ENCODE measurements at places on chromosomes 13 and 19.

GRCh38 chr13:32093006-32093405 is 61.4 kb downstream of the FRY start:
- DNase-seq = no peak

DNA sequence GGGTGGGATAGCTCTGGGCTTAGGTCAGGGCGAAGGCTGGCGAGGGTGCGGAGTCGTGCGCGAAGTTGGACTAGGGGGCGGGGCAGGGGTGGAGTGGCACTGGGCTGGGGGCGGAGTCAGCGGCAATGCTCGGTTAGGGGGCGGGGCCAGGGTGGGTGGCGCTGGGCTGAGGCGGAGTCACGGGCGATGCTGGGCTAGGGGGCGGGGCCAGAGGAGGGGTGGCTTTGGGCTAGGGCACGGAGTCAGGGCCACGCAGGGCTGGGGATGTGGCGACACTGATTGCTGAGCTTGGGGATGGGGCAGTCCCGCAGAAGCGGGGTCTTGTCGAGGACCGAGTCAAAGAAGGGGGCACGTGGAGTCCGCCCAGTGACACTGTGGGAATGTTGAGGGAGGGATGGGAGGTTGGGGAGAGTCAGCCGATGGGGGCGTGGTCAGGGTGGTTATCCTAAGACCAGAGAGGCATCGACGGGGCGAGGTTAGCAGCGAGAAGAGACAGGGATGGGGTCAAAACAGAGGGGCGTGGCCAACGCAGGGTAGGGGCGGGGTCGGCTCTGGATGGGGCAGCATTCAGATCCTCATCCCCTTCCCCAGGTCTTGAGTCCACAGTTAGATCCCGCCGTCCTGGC is 8.7 kb downstream of the HOMER3 start:
- DNase-seq = peak; percentile 84

DNA sequence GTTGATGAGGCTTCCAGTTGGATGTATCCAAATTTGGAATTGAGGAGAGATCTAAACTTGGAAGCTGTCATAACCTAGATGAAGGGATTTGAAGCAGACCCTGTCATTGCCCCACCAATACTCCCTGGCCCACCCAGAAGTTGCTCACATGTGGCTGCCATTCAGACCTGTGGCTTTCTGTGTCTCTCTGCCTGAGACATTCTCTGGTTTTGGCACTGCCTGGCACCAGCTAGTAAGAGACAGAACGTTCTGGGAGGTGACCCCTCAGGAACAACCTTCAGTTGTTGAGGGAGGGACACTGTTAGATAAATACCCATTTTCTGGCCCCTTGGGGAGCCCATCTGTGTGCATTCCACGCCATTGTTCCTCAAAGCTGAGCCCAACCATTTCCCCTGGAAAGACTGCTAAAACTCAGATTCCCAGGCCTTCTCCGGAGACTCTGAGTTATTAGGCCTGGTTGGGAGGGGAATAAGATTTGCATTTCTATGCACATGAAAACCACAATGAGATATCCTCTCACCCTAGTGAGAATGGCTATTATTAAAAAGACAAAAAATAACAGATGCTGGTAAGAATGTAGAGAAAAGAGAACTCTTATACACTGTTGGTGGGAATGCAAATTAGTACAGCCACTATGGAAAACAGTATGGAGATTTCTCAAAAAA is 290.4 kb downstream of the TSHZ3 start:
- no peak for DNase-seq

DNA sequence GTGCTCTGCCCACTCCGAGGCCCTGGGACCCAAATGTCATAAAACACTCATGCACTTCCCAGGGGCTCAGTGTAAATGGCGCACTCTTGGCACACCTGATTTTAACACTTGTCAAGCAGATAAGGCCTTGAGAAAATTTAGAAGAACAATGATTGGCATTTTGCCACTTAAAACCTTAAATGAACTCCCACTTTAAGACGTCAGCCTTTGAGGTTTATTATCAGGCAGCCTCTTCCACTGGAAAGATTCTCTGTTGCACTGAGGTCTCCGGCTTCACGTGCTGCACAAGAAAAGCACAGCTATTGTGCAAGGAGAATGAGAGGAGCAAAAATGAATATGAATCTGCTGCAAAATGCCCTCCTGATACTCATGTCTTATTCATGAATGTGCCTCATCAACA is 38.5 kb upstream of the ATP11A start:
- no peak for DNase-seq

DNA sequence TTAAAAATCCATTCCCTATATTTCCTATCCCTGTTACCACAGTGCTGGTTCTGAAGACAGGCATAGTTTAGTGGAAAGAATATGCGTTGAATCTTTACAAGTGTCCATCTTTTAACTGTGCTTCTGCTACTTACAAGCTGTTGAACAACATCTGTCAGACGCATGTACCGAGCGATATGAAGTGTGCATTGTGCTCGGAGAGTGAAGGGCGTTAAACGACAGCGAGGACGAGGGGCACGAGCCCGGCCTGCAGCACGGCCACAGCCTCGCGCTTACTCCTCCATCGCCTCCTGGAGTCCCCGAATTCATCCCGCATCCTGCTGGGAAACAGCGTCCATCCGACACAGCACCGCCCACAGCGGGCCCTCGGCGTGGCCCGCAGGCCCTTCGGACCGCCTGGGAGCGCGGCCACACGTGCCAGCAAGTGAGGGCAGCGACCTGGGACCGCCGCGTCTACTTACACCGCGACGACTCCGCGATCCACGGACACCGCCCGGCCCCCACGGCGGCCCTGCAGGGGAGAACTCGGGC is 514 bp downstream of the PCID2 start:
- no peak for DNase-seq

GRCh38 chr19:44050740-44051649 is 841 bp upstream of the ZNF223 start:
- no peak for DNase-seq

DNA sequence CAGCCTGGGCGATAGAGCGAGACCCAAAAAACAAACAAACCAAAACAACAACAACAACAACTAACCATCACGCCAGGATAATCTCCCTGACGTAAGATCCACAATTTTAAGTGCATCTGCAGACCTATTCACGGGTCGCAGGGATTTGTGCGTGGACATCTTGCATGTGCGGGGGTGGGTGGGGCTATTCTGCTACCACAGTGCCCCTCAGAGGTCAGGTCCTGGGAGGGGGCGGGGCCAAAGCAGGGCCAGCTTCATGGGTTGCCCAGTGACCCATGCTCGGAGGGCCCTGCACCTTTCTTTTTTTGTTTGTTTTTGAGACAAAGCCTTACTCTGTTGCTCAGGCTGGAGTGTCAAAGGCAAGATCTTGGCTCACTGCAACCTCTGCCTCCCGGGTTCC is 2.6 kb upstream of the CDC42EP5 start:
- no peak for DNase-seq

DNA sequence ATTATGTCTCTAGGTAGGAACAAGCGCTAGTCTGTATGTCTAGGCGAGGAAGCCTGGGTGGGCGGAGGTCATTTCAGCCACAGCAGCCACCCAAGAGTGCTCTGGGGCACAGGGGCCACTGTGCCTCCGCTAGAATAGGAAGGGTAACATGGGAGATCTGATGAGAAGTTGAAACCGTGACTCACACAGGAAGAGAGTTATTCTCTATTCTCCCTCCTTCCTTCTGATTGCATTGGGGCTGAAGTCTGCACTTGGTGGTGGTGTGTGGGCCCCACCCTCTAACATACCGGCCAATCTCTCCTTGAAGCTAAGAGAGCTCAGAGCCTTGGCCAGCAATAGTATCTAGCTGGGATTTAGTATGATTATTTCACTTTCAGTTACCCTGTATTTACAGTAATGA is 20.3 kb upstream of the GGACT start:
- DNase-seq = peak; percentile 27

- DNase-seq = peak; percentile 74
Measured at GRCh38 chr19:34217952-34218817, 36.2 kb upstream of the GARRE1 start.

GRCh38 chr19:10936661-10937084 is 8.1 kb downstream of the TIMM29 start:
- no peak for DNase-seq

- no peak for DNase-seq
Measured at GRCh38 chr13:77150651-77151050, 123.7 kb upstream of the FBXL3 start.

DNA sequence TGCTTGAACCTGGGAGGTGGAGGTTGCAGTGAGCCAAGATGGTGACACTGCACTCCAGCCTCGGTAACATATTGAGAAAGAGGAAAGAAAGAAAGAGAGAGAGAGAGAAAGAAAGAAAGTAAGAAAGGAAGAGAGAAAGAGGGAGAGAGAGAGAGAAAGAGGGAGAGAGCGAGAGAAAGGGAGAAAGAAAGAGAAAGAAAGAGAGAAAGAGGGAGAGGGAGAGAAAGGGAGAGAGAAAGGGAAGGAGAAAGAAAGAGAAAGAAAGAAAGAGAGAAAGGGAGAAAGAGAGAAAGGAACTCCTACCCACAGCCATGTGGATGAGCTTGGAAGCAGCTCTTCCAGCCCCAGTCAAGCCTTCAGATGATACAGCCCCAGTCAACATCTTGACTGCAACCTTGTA is 46.7 kb downstream of the ZNRF4 start:
- DNase-seq = no peak

DNA sequence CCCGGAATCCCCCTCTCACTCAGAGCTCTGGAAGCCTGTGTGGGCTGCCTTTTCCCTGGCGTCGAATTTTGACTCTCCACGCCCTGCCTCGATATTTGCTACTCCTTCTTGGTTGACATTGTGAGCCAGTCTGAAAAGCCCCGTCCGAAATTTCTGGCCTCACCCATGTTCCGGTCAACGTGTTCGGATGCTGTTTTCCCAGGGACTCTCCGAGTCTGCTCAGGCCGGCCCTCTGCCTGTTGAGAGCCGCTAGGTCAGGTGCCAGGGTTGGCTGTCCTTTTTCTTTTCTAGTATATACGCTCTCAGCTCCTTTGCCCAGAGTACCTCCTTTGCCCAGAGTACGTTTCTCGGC is 6.8 kb upstream of the DGKH start:
- DNase-seq = no peak

GRCh38 chr19:17026706-17027534 is at the start of gene CPAMD8:
TSS of gene CPAMD8 (minus strand) at chr19:17026810. CDS start at chr19:17026642, 168 bp downstream.
- DNase-seq = no peak

All from CD4-positive, alpha-beta T cell treated with Interleukin-15 for 1 hour (primary cell).